Smooth muscle cell of the coronary artery (primary cell): ENCODE measurements at places on chromosomes 1 and 21. TPM values are rescaled to one million over a fixed set of nuclear protein-coding genes. Genes with fewer than 3 reads are reported as not detected.

Gene XCL2
- total RNA-seq, result not detected in 2 replicates

Gene ADAMTS5
- 0.08 and 8.1 TPM in 2 replicates for total RNA-seq

Gene ITLN2
- total RNA-seq, result 0.82 and 1.5 TPM in 2 replicates

Gene PEAR1
- total RNA-seq, result 1.8 and 6.8 TPM in 2 replicates

Gene IL20
- total RNA-seq, result not detected in 2 replicates

Gene ZNF692
- 10.1 and 20.4 TPM in 2 replicates for total RNA-seq

Gene SPRR2E
- total RNA-seq, result not detected in 2 replicates

Gene PRDM2
- total RNA-seq, result 3.4 and 5.3 TPM in 2 replicates

Gene PTGFR
- total RNA-seq, result 7.8 and 58.9 TPM in 2 replicates

Gene ADIPOR1
- 94.3 and 141 TPM in 2 replicates for total RNA-seq

Gene INAVA
- total RNA-seq, result 0.08 TPM in 1 of 2 replicates, not detected in the other

Gene CLIC4
- 100 and 309 TPM in 2 replicates for total RNA-seq

Gene KRTAP21-2
- total RNA-seq, result not detected in 2 replicates

Gene RAB25
- not detected in 2 replicates for total RNA-seq

Gene KIF21B
- under 0.01 and 0.23 TPM in 2 replicates for total RNA-seq

Gene SPOCD1
- 7.0 and 14.7 TPM in 2 replicates for total RNA-seq

Gene ITSN1
- 55.8 and 66.4 TPM in 2 replicates for total RNA-seq

Gene TMPRSS15
- not detected in 2 replicates for total RNA-seq

Gene KDF1
- total RNA-seq, result not detected in 2 replicates

Gene GALNT2
- 67.5 and 107 TPM in 2 replicates for total RNA-seq

Gene FALEC
- 0.23 and 0.70 TPM in 2 replicates for total RNA-seq

Gene SMIM1
- 0.70 and 1.4 TPM in 2 replicates for total RNA-seq

Gene CLCNKB
- 0.08 TPM in 1 of 2 replicates, not detected in the other for total RNA-seq

Gene CCDC30
- 0.38 and 1.8 TPM in 2 replicates for total RNA-seq

Gene OMA1
- 13.3 and 20.0 TPM in 2 replicates for total RNA-seq

Gene LENEP
- 0.68 TPM in 1 of 2 replicates, not detected in the other for total RNA-seq

Gene SPATA46
- total RNA-seq, result not detected in 2 replicates

Gene GBP7
- total RNA-seq, result not detected in 2 replicates

Gene FAM76A
- total RNA-seq, result 9.2 and 16.7 TPM in 2 replicates

Gene RCSD1
- total RNA-seq, result 0.08 and 0.12 TPM in 2 replicates

Gene CD247
- total RNA-seq, result 0.12 TPM in 1 of 2 replicates, not detected in the other
